Activated T-cell treated with anti-CD3 and anti-CD28 coated beads, Interleukin-2, amount 50 U/mL, for 4 hours (primary cell): ENCODE measurements at places on chromosomes 2 and 18. TPM values are rescaled to one million over a fixed set of nuclear protein-coding genes. Genes with fewer than 3 reads are reported as not detected.

The APOB gene
- 1.1 TPM for total RNA-seq

The KATNAL2 gene
- 0.54 TPM for total RNA-seq

The UBXN4 gene
- total RNA-seq: 78.2 TPM

The RETSAT gene
- 16.0 TPM for total RNA-seq

The SLC5A7 gene
- total RNA-seq: not detected

The HOXD13 gene
- total RNA-seq: not detected

The CABYR gene
- total RNA-seq: 0.98 TPM

The GALR1 gene
- total RNA-seq: not detected

The AKAIN1 gene
- not detected for total RNA-seq

The UPP2 gene
- total RNA-seq: not detected

The CYTIP gene
- total RNA-seq: 195 TPM

The IL36RN gene
- 3.9 TPM for total RNA-seq

The SCYGR6 gene
- not detected for total RNA-seq

The ME2 gene
- 108 TPM for total RNA-seq

The FHOD3 gene
- total RNA-seq: not detected

The RABL2A gene
- total RNA-seq: 14.9 TPM

The VSNL1 gene
- not detected for total RNA-seq

The CTAGE1 gene
- total RNA-seq: not detected

The ZNF804A gene
- not detected for total RNA-seq

The LIPG gene
- total RNA-seq: 0.15 TPM

The AGXT gene
- total RNA-seq: 0.34 TPM

The LDLRAD4 gene
- 18.3 TPM for total RNA-seq

The LIMS3 gene
- 0.57 TPM for total RNA-seq

The SMAD2 gene
- total RNA-seq: 138 TPM
